CD4-positive, alpha-beta memory T cell (primary cell): ENCODE measurements at places on chromosomes 2 and 18.

DNA sequence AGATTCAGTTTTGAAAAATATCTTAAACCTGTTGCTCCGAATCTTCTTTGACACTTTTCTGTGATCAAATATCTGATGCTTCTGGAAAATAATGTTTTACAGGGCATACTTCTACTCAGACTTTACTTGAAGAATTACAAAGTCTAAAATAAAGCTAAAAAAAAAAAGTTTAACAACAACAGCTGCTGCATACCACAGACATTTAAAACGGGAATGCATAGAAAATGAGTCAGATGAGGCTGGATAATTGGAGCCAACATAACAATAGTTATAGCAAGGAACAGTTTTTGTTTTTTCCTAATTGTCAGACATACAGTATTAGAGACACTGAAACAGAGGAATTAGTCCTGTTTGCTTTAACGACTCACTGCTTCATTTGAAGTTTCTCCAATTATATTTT lies 1090.2 kb downstream of the SUCLG1 start:
- DNase-seq = no peak

DNA sequence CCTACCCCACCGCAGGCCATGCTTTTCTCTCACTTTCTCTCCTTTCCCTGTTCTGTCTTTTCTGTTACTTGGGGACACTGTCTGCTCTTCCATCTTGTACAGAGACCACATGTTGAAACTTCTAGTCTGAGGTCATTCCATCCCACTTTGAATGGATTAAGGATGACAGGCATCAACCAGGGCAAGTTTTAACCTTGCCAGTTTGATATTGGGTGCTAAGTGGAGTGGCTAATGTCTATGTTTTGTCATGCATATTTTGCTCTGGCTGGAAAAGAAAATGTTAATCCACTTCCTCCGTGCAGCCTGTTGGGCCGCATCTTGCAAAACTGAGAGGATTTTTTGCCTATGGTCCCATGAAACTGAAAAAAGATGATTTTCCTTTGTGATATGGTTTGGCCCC lies 205.5 kb upstream of the SESTD1 start:
- DNase-seq = no peak

- no peak for DNase-seq
Observed at GRCh38 chr2:60313470-60314172, 239.8 kb downstream of the BCL11A start.

GRCh38 chr18:62452280-62452831 lies 70.5 kb upstream of the ZCCHC2 start:
- DNase-seq = no peak

GRCh38 chr18:57223144-57223870 lies 76.4 kb downstream of the BOD1L2 start:
- no peak for DNase-seq

DNA sequence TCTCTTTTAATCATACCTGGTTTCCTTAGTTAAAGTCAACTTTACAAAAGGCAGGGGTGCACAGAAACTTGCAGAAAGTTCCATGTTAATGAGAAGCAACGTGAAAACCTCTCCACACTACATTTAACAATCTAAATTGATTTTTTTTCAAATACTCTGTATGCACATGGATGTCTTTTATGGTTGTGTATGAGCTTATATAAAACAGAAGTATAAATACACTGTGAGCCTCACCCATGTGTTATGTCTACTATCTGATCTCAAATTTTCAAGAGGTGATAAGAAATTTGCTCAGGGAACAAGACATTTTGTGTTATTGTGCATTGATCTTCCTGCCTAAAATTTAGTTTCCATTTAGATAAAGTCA lies 617.6 kb downstream of the ADCYAP1 start:
- DNase-seq = no peak

GRCh38 chr2:29159125-29159524 lies 43.9 kb downstream of the CLIP4 start:
- DNase-seq = no peak

DNA sequence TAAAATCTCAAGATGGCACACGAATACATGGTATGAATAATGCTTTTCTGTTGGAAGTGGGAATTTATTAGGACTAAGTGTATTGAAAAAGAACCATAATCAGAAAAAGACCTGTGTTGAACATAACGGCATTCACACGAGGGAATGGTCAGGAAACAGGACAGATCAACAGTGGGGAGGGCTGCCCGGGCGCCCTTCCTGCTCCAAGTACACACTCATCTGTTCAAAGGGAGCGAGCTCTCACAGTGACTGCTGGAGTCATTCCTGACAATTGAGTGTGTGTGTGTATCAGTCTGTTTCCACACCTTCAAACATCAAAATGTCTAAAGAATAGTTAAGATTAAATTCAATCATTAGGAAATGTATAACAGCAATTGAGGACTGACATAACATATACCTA lies 167.2 kb downstream of the HDAC4 start:
- no peak for DNase-seq

DNA sequence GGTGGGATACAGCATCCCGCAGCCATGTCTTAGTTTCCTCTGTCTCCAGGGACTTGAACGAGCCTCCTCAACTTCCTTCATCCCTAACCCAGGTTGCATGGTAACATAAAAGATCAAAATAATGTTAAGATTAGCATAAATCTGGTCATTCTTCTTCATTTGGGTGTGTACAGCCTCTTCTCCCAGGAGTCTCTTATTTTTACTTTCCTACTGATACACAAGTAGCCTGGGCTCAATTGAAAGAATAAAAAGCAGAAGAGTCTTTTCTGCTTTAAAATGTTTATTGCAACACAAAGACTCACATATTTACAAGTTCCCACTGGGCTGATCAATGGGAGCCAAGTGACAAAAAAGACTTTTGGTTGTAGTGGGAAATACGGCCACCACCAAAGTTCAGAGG lies 137.9 kb upstream of the PID1 start:
- DNase-seq = no peak

DNA sequence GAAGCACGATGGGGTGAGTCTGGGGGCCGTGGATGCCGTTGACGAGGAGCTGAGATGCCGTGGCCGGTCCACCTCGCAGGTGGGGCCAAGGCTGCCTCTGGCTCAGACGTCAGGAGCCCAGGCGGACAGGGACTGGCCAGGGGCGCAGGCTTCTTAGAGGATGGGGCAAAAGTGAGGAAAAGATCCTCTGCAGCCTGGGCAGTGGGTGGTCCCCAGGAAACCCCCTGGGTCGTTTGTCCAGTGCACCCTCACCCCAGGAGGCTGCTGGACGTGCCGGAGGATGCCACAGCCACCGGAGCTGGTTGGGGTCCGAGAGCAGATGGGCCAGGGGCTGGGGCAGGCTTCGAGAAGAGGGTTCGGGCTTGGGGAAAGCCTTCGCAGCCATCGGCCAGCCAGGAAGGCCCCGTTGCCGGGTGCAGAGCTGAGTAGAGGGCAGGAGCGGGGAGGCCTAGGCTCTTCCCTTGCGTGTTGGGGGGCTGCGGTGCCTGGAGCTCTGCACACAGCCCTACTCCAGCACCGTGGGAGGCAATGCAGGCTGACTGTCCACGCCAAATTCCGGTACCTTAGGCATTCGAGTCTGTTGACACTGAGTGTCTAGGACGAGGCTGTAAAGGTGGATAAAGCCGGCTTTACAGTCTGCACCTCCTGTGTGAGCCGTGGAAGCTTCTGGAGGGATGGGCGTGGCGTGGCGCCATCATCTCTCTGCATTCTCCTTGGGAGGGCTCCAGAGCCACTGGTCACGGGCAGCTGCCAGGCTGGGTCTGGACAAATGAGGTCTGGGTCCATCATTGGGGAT lies 18.8 kb downstream of the GPC1 start:
- DNase-seq = no peak

DNA sequence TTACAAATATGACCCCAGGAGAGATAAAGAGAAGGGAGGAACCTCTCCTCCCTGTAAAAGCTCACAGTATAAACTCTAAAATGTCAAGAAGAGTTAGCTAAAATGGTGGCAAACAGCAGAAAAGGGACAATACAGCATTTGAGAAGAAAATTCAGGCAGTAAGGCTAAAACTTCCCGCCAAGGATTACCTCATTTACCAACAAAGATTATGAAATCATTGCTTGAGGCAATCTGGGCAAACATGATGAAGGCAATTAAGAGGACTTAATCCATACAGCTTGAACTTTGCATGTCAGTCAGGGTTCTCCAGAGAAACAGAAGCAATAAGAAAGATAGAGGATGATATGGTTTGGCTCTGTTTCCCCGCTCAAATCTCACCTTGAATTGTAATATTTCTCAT lies 81.4 kb downstream of the CMPK2 start:
- no peak for DNase-seq

- peak; percentile 87 for DNase-seq
Observed at GRCh38 chr2:218396688-218397462, 2.8 kb upstream of the CTDSP1 start.

- DNase-seq = no peak
Observed at GRCh38 chr18:48879008-48879431, 71.7 kb downstream of the SMAD7 start.

GRCh38 chr18:5158172-5158571 lies 38.9 kb downstream of the AKAIN1 start:
- no peak for DNase-seq

- DNase-seq = no peak
Observed at GRCh38 chr18:29712785-29713184, 1329.8 kb downstream of the DSC3 start.
